ENCODE measurements at places on chromosomes 7 and 10. TPM values are rescaled to one million over a fixed set of nuclear protein-coding genes. Genes with fewer than 3 reads are reported as not detected.

- peak; percentile 77 for DNase-seq
These were observed at the start of gene SRRM3 for GRCh38 chr7:76201732-76202665. TSS of gene SRRM3 (plus strand) at chr7:76201896. CDS start at chr7:76235067, 33,171 bp downstream.

TMEM213 gene
- not detected for total RNA-seq

- DNase-seq = no peak
These were observed 4.6 kb downstream of the TECTB start for GRCh38 chr10:112287844-112288243.

- peak; percentile 24 for DNase-seq
These were observed 41.4 kb downstream of the COL1A2 start for GRCh38 chr7:94436018-94436604.

- DNase-seq = no peak
These were observed 131.9 kb downstream of the SRPK2 start for GRCh38 chr7:105256761-105257231.

IDI2 gene
- not detected for total RNA-seq

- no peak for DNase-seq
These were observed 1.7 kb downstream of the CCDC3 start for GRCh38 chr10:12999849-13000248.

TES gene
- 128 TPM for total RNA-seq

- no peak for DNase-seq
These were observed 83.1 kb upstream of the AGBL3 start for GRCh38 chr7:134903073-134903790.

DNA sequence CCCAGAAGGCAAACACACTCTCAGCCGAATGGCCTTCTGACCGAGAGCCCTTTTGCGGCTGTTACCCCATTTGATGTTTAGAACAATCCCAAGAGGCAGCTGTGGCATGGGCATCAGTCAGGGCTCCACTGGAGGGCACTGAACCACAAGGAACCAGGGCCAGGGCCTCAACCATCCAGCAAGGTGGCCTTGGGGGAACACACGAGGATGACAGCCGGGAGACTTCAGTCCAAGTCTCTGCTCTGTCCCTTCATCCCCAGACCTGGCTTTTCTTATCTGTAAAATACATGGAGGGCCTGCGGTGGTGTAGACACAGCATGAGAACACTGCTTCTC, 63.6 kb upstream of the INSIG1 start:
- DNase-seq = peak; percentile 6

GRCh38 chr10:35570397-35570796, 34.7 kb upstream of the GJD4 start:
- no peak for DNase-seq

DNA sequence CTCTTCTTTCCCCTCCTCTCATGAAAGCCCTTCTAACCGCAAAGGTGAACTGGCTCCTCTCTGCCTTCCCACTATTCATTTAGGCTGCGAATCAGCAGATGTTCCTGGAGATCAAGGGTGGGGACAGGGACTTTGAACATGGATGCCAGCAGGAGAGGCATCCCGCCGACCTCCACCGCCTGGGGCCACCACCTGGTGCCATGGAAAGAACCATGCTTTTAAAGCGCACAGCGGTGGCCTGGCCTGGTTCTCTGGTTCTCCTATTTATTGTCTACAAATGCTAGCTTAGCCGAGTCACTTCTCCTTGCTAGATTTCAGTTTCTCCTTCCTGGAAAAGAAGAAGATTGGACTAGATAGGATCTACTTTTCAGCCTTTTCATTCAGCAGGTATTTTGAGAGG, 43.2 kb upstream of the KCNMA1 start:
- DNase-seq = no peak

DNA sequence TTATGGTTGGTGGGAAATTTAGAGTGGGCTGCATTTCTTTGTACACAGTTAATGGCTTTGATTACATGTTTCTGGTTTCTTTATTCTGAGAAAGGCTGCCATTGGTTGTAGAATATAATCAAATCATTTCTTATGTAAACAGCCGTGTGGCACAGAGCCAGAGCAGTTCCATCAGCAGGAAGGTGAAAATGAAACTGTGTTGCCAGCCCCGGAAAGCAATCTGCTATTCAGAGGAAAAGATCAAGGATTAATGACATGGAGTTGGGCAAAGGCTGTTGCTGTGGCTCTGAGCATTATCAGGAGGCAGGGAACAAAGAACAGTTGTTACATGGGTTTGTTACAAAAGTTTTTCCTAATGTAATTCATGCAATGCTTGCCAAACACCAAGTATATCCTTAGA, 74.2 kb upstream of the ZNF716 start:
- no peak for DNase-seq

- no peak for DNase-seq
These were observed 158.9 kb downstream of the ELMO1 start for GRCh38 chr7:37289781-37290180.

- DNase-seq = no peak
These were observed 260.8 kb upstream of the COBL start for GRCh38 chr7:51577390-51577789.

DNA sequence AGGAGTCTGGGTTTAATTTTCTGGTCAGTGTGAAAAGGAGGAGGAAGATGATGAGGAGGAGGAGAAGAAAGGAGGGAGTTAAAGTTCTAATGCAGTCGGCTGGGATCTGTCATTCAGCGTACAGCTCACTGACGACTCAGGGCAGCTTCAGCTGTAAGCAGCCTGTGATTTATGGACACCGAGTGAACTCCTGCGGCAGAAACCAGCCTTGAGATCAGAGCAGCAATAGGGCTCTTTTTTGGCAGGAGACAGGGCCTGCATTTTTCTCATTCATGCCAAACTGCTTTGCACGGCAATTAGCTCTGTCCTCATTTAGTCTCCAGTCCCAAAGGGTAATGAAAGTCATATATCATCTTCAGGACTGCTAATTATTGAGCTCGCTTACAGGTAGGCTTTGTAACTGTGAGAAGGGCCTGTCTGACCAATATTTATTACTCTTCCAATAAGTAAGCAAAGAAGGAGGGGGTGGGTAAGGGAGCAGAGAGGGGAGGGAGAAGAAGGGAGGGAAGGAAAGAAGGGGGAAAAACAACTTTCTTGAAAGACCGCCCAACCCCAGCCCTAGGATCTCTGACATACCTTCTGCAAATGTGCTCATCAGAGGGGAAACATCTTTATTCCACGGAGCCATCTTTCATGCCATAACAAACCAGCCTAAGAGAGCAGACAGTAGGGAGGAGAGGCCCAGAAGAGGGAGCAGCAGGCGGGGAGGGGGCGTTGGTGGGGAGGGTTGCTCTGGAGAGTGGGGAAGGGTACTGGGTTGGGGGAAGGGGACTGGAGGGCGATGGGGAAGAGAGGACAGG, 48.1 kb upstream of the COMTD1 start:
- no peak for DNase-seq

DNA sequence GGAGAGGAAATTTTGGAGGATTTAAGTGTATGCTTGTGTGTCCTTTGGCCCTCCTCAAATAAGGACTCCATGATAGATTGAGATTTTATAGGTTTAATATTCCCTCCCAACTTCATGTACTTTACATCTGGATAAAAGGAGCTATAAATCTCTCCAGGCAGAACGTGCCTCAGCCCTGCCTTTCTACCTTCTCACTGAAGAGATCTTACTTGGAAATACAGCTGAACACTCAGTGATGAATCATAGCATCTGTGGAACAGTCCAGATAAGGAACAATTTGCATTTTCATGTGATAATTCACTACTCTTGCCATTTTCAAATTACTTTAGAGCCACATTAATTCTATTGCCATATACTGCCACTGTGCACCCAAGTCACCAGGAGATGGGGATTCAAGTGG, 364.6 kb upstream of the PODXL start:
- no peak for DNase-seq

- DNase-seq = no peak
These were observed 176.6 kb downstream of the BMPER start for GRCh38 chr7:34081935-34082334.

- no peak for DNase-seq
These were observed 25.6 kb upstream of the ZC3HAV1L start for GRCh38 chr7:139061416-139061815.
